ENCODE measurements at places on chromosomes 16 and 17.

GRCh38 chr17:11506635-11507034 lies 91.6 kb upstream of the DNAH9 start:
- no peaks in the 10 kb centered on the region for H3K36me3 ChIP-seq
- H3K27me3 ChIP-seq, result no peaks in the 10 kb centered on the region
- no peak overlapping the region for H3K4me3 ChIP-seq
- H3K4me1 ChIP-seq, result no peaks in the 10 kb centered on the region
- H3K27ac ChIP-seq, result no peak overlapping the region

DNA sequence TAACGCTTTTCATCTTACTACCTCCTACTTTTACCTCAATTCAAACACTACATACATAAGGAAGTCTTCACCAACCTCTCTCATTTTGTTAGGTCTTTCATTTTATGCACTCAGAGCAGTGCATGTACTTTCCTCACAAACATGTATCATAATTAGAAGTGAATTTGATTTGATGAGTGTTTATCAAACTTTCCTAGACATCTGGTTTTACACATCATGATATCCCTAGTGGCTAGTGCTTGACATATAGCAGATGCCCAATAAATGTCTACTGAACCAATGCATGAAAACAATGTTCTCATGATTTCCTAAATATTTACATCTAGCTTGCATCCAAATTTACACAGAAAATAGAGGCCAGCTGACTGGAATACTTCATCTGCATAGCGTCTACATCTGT lies 323.4 kb upstream of the KIF2B start:
- no peaks in the 10 kb centered on the region for H3K4me1 ChIP-seq
- H3K4me3 ChIP-seq, result no peak overlapping the region
- H3K27ac ChIP-seq, result no peak overlapping the region
- no peaks in the 10 kb centered on the region for H3K27me3 ChIP-seq

- H3K27ac ChIP-seq, result no peak overlapping the region
- no peaks in the 10 kb centered on the region for H3K4me1 ChIP-seq
- H3K4me3 ChIP-seq, result no peak overlapping the region
- DNase-seq, result no peak
- no peaks in the 10 kb centered on the region for H3K27me3 ChIP-seq
- H3K36me3 ChIP-seq, result no peaks in the 10 kb centered on the region
Measured at GRCh38 chr16:59573528-59574271, 839.6 kb upstream of the GOT2 start.

- peaks cover 21% of the 10 kb centered on the region for H3K4me1 ChIP-seq
- no peak for DNase-seq
- no peaks in the 10 kb centered on the region for H3K36me3 ChIP-seq
Measured at GRCh38 chr17:37388266-37388665, 12.5 kb downstream of the C17orf78 start.

DNA sequence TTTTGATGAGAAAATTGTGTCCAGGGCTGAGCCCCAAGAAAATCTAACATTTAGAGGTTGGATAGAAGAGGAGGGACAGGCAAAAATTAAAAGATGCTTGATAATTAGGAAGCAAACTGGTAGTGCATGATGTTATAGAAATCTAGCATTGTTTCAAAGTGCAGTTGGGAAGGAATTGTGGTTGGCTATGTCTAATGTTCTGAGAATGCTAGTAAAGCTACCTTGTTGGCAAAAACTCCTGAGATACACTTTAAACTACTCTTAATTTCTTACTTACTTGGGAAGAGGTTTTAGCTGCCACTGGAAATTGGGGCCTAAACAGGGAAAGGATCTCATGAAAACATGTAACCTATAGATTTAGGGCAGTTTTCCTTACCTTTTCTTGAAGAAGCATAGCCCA lies 48.3 kb downstream of the MAP2K4 start:
- peaks cover 28% of the 10 kb centered on the region for H3K36me3 ChIP-seq
- DNase-seq, result no peak
- H3K27ac ChIP-seq, result no peak overlapping the region
- no peak overlapping the region for H3K4me3 ChIP-seq
- no peaks in the 10 kb centered on the region for H3K4me1 ChIP-seq
- no peaks in the 10 kb centered on the region for H3K27me3 ChIP-seq

DNA sequence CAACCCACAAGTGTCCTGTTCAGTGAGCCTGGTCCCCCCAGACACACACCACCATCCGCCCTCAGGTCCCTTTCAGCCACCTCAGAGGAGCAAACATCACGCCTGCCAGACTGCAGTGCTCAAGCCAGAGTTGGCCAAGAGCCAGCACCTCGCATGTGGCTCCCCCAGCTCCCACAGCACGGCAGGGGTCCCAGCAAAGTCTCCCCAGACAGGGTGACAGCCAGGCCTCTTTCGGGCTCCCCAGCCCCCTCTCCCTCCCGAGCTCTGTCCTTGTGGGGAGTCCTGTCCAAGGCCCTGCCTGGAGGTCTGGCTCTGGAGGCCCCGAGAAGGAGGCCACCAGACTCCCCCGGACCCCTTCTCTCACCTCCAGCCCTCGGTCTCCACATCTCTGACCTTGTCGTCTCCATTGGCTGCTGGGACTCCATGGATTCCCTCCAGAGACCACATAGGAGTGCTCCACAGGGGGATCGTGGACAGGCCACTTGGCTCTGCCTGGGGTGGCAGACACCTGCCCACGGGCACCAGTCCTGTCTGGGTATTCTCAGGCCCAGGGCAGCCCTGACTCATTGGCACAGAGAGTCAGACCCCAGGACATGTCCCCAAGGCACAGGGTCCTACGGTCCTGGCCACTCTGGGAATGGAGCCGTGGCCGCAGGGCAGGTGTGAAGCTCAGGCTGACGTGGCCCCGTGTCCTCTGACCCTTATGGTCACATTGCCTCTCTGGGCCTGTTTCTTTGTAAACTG lies 1.8 kb upstream of the MYADML2 start:
- no peak overlapping the region for H3K27ac ChIP-seq
- H3K36me3 ChIP-seq, result no peaks in the 10 kb centered on the region
- no peak overlapping the region for H3K4me3 ChIP-seq
- no peak for DNase-seq

GRCh38 chr16:11140867-11141266 lies 115.1 kb downstream of the SOCS1 start:
- no peak for DNase-seq
- H3K27ac ChIP-seq, result no peak overlapping the region
- no peaks in the 10 kb centered on the region for H3K27me3 ChIP-seq
- no peak overlapping the region for H3K4me3 ChIP-seq
- peaks cover 46% of the 10 kb centered on the region for H3K4me1 ChIP-seq

DNA sequence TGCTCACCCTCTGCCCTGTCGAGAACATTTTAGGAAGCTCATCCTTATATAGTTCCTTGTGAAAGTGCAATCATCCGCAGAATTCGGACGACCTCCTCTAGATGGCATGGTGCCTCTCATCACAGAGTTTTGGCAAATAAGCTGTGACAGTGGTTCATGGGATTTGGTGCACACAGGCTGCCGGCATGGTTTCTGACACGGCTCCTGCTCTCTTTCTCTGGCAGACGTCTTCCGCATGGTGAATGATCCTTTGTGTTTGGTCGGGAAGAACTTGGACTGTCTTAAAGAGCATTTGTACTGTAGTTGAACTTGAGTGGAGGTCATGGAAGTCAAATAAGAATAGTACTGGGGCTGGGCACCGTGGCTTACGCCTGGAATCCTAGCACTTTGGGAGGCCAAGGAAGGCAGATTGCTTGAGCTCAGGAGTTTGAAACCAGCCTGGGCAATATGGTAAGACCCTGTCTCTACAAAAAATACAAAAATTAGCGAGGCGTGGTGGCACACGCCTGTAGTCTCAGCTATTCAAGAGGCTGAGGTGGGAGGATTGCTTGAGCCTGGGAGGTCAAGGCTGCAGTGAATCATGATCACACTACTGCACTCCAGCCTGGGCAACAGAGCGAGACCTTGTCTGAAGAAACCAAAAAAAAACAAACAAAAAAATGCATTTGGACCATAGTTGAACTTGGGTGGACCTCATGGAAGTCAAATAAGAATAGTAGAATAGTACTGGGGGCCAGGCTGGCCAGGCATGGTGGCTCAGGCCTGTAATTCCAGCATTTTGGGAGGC lies 34.7 kb upstream of the NAT9 start:
- H3K27me3 ChIP-seq, result no peaks in the 10 kb centered on the region
- no peaks in the 10 kb centered on the region for H3K4me1 ChIP-seq
- no peak overlapping the region for H3K27ac ChIP-seq
- no peak overlapping the region for H3K4me3 ChIP-seq

- peaks cover 2% of the 10 kb centered on the region for H3K27me3 ChIP-seq
- H3K27ac ChIP-seq, result no peak overlapping the region
- H3K4me1 ChIP-seq, result no peaks in the 10 kb centered on the region
- H3K36me3 ChIP-seq, result no peaks in the 10 kb centered on the region
- no peak for DNase-seq
Measured at GRCh38 chr16:67349172-67349571, 22.6 kb downstream of the LRRC36 start.

- H3K4me3 ChIP-seq, result no peak overlapping the region
- H3K27me3 ChIP-seq, result no peaks in the 10 kb centered on the region
- peaks cover 51% of the 10 kb centered on the region for H3K36me3 ChIP-seq
- no peak overlapping the region for H3K27ac ChIP-seq
Measured at GRCh38 chr16:68190736-68191510, 45.0 kb downstream of the ESRP2 start.

DNA sequence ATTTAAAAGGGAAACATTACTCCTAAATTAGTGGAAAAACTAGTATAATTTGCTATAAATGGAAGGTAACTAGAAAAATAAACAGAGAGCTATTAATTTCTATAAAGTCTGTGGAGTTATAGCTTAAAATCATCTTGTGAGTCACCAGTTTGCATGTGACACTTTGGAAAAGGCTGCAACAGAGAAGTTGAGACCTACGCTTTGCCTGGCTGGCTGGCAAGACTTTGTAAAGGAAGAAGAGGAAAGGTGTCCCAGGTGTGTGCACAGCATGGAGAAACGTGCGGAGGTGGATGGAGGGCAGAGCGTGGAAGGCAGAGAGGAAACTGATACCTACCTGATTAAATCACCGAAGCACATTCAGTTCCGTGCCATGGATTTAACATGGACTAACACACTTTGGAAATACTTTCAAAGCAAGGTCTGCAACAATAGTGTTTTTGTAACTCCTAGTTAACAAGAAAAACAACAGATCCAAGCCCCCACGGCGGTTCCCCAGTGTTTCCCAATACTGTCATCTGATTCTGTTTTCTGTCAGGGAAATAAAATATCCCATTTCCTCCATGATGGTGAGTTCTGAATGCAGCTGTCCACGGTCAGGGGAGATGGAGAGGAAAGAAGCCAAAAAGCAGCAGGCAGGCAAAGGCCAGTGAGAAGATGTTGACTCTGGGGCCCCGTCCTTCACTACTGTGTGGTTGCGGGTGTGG lies 134.8 kb downstream of the XYLT1 start:
- no peak overlapping the region for H3K27ac ChIP-seq
- no peak overlapping the region for H3K4me3 ChIP-seq
- no peaks in the 10 kb centered on the region for H3K27me3 ChIP-seq
- peaks cover 18% of the 10 kb centered on the region for H3K4me1 ChIP-seq

DNA sequence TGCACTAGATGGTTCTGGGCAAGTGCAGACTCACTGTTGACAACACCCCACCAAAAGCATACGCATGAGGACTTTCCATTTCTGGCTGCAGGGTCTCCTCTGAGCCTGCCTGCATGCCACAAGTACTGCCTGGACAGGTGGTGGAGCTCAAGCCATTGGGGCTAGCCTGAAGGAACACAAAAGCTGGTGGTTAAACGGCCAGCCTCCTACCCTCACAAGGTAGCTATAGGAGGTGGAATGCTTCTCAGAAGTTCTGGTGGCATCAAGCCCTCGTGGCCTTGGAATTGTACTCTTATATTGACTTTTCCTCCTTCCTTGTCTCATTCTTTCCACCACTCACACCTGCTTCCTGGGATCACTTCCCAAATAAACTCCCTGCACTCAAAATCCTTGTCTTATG lies 56.6 kb upstream of the BCAR1 start:
- H3K36me3 ChIP-seq, result peaks cover 31% of the 10 kb centered on the region
- no peak overlapping the region for H3K4me3 ChIP-seq
- peaks cover 25% of the 10 kb centered on the region for H3K4me1 ChIP-seq
- no peak for DNase-seq
- no peak overlapping the region for H3K27ac ChIP-seq

DNA sequence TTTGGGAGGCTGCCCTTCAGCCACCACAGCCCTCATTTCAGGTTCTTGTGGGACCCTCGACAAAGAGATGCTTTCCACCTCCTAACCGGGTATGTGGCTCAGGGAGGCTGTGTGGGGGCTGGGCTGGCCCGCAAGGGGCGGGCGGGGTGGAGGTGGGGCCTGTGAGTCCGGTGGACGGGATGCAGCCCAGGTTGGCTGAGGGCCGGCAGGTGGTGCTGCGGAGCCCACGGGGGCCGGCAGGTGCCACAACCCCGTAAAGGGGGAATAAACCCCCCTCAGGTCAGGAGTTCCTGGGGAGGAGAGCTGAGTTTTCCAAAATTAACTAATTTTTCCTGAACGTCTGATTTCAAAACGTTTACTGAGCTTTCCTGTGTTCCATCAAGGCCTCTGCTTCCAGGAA lies 4.9 kb upstream of the CIAO3 start:
- H3K27ac ChIP-seq, result no peak overlapping the region
- no peak overlapping the region for H3K4me3 ChIP-seq
- peaks cover 2% of the 10 kb centered on the region for H3K4me1 ChIP-seq
- DNase-seq, result no peak

GRCh38 chr16:77690416-77690815 lies 31.9 kb upstream of the NUDT7 start:
- DNase-seq, result no peak
- H3K36me3 ChIP-seq, result no peaks in the 10 kb centered on the region
- no peaks in the 10 kb centered on the region for H3K4me1 ChIP-seq
- no peak overlapping the region for H3K27ac ChIP-seq
